ENCODE measurements at places on chromosomes 12 and 14.

DNA sequence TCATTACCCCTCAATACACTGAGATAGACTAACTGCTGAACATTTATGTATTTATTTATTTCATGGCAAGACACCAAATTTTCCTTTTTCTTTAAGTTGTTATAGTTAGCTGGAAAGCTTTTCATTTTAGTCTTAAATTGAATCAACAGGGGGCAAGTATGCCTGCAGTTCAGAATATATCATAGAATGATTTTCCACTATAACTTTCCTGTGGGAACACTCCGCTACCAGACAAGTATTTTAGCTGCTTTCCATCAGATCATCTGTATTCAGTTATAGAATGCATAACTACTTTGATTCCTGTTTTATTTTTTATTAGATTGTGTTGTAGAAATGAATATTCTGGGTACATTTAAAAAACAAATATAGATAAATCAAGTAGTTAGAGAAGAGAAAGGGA lies 102.0 kb downstream of the SLC6A15 start:
- DNase-seq = no peak

GRCh38 chr14:68231898-68232297 lies 412.3 kb downstream of the RAD51B start:
- DNase-seq = no peak

DNA sequence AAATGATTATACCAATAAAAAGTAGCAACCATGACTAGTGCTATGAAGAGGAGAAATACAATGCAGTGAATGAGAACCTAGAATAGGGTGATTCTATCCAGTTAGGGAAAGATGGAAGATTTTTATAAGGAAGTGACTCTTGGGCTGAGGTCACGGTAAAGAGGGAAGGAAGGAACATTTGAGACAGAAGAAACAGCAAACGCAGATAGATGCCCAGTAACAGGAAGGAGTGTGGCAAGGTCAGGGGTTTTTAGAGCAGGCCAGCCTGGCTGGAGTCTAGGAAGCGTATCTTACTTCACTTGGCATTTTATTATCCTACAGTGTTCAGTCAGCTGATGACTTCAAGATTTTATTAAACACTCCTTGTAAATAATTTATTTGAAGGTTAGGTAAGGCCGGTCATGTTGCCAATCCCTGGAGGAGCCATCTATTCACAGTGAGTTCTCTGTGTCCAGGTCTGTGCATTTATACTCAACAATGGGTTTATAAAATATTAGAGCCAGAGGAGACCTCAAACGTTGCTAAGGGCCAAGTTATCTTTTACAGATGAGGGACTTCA lies 170.6 kb downstream of the PRKCH start:
- no peak for DNase-seq

DNA sequence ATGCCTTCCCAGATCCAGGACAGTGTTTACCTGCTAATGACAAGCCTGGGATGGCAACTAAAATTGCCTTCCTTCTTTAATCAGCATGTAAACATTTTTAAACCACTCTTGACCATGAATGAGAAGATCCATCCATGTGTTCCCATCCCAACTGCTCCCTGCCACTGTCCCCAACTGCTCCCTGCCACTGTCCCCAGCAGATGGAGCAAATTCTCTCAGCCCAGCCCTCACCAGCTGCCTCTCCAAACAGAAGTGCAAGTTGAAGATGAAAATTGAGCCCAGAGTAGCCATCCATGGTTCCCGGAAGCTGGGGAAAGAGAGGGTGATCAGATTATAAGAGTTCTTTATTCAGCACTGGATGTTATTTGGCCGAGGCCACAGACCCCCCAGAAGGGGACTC lies 133.1 kb downstream of the SLC15A4 start:
- DNase-seq = no peak

DNA sequence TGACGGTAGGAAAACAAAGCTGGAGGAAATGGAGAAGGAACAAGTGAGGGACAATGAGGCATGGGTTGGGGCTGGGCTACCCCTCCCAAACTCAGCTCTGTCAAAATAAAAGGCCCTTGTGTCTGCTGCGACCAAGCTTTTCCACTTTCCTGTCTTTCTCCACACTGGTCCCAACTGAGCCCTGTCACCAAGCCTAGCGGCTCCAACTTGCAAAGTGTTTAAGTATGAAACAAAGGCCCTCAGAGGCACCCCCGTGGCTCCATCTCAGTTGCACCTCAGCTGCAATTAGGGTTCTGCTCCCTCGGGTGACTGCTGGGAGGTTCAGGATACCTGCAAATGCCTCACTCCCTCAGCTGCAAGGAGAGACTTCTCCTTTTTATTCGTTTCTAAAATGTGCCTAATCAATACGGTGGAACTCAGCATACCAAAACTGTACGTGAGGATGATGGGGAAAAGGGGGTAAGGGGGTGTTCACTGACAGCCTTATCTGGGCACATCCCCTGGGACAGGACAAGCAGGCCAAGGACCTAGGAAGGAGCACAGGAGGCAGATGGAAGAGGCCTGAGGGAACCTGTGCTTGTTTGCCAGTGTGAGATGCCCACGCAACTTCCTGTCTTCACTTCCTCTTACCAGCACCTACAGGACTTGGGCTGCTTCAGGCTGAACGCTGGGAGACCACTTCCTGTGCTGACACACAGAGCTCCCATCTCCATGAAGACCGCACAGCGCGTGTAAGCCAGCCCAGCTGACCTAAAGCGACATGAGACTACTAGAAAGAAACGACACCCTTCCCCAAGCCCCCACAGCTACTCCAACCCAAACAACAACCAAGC lies 8.9 kb downstream of the VAMP1 start:
- peak; percentile 57 for DNase-seq

- DNase-seq = no peak
These were observed 1424.9 kb downstream of the LRFN5 start for GRCh38 chr14:43031598-43031997.

- DNase-seq = no peak
These were observed 707.5 kb downstream of the BCL11B start for GRCh38 chr14:98564541-98564940.
